Stimulated activated CD8-positive, alpha-beta memory T cell treated with anti-CD3 and anti-CD28 coated beads, Interleukin-4, amount 100 ng/mL, for 24 hours (primary cell): ENCODE measurements at places on chromosomes 13 and 19.

DNA sequence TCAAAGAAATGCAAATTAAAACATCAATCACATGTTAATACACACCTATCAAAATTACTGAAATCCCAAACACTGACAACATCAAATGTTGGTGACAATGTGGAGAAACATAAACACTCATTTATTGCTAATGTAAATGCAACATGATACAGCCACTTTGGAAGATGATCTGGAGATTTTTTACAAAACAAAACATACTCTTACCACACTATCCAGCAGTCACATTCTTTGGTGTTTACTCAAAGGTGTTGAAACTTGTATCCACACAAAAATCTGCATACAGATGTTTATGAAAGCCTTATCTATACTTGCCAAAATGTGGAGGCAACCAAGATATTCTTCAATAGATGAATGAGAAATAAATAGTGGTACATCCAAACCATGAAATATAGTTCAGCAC is 1219.5 kb upstream of the PCDH20 start:
- DNase-seq: no peak

GRCh38 chr19:46624958-46625661 is at the start of gene PTGIR:
TSS of gene PTGIR (minus strand) at chr19:46625089. CDS start at chr19:46624225, 864 bp downstream.
- no peak for DNase-seq

GRCh38 chr13:50309318-50309717 is 294.1 kb downstream of the KCNRG start:
- no peak for DNase-seq

- DNase-seq: no peak
These were observed 145.2 kb downstream of the KCTD12 start for GRCh38 chr13:76741046-76741445.

GRCh38 chr13:100075700-100076587 is 12.9 kb upstream of the PCCA start:
- DNase-seq: no peak

- no peak for DNase-seq
These were observed 797.2 kb upstream of the PCDH9 start for GRCh38 chr13:68027306-68027705.

DNA sequence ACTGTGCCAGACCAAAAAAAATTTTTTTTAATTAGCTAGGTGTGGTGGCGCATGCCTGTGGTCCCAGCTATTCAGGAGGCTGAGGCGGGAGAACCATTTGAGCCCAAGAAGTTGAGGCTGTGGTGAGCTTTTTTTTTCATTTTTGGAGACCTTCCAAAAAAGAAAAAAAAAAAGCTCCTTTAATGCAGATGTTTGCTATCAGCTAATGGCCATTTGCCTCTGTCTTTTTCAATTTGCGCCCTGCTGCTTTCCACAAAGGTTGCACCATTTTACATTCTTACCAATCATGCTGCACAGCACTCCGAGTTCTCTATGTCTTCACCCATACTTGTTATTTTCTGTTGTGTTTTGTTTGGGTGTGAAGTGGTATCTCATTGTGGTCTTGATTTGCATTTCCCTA is 15.6 kb upstream of the SMARCA4 start:
- no peak for DNase-seq

- no peak for DNase-seq
These were observed 21.5 kb downstream of the CPT1C start for GRCh38 chr19:49712397-49712859.

DNA sequence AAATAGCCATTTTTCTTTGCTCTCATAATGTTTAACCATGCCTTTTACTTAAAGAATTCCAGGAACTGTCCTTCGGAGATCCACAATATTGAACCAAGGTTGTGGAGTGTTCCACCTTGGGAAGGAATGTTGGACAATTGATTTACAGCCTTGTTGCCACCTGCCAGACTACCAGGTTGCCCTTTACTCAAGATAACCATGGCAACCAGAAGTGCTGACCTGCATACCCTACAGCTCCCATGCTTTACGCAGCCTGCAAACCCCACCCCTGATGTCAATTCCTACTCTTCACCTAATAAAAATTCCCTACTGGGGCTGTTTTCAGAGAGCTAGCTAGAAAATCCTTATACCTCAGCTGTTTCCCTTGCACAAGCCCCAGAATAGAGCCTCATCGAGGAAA is 151.0 kb upstream of the RXFP2 start:
- DNase-seq: no peak

GRCh38 chr13:40558656-40559055 is 107.8 kb downstream of the FOXO1 start:
- DNase-seq: no peak

DNA sequence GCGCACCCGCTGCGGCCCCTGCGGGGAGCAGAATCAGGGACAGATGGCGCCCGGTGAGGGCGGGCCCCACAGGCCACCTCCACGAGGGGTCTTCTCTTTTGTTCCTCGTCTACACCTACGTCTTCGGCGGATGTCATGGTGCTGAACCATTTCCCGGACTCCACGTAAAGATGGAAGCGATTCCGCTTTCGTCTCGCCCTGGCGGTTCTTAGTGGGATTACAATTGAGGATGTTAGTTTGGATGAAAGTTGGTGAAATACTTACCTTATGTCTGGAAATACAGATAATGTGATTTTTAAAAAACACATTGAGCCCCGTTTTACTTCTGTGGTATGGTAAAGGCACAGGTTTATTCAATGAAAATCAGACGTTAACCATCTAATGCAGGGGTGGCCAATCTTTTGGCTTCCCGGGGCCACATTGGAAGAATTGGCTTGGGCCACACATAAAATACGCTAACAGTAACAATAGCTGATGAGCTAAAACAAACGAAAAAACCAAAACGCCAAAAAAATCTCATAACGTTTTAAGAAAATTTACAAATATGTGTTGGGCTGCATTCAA is 1.4 kb upstream of the ZMYM5 start:
- peak; percentile 48 for DNase-seq

DNA sequence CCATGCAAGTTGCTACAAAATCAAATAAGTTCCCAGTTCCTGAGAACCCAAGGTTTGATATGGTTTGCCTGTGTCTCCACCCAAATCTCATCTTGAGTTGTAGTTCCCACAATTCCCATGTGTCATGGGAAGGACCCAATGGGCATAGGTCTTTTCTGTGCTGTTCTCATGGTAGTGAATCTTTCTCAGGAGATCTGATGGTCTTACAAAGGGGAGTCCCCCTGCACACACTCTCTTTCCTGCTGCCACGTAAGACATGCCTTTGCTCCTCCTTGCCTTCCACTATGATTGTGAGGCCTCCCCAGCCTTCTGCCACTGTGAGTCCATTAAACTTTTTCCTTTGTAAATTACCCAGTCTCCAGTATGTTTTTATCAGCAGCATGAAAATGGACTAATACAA is 28.5 kb upstream of the TSHZ3 start:
- DNase-seq: no peak

GRCh38 chr13:39603424-39603947 is 493 bp upstream of the LHFPL6 start:
- DNase-seq: no peak

DNA sequence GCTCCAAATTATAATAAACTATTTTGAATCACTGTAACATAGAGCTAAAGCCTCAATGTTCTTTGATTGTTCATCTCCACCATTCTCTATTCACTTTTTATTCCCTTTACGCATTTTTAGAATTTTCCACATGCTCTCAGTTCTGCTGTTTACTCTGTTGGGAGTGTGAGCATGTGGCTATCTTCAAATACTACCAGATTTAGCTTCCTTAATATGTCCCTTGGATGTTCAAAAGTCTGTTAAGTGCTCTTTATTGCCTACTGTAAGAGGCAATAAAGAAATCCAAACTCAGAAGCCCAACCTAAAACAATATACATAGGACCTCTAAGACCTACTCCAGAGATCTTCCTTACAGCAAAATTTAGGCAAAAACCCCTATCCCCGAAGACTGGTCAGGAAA is 34.5 kb downstream of the MTMR6 start:
- DNase-seq: no peak

- no peak for DNase-seq
These were observed 45.3 kb downstream of the CAPN12 start for GRCh38 chr19:38699027-38699346.

DNA sequence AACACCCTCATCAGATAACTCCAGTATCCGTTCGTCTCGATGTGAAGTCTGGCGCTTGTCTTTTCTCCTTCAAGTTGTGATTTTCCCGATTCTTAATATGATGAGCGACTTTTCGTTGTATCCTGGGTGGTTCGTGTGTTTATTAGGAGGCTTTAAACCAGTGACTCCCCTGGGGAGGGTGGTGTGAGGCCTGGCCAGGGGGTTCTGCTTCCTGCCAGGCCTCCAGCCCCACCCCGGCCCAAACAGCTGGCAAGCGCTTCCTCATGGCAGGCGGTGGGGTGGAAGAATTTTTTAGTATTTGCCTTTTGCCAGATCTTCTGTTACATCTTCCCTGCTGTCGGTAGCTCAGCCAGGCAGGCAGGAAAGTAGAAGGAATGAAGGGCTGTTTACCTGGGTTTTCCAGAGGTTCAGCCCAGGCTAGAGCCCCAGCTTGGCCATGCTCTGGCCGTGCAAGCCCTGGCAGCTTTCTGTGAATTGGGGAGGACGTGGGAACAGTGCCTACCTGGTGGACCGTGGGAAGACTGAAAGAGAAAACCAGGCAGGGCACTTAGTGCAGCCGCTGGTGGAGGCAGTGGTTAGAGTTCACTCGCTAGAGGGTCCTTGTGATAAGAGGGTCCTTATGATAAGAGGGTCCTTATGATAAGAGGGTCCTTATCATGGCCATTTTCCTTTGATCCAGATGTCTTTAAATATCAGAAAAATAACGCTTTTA is 37.7 kb upstream of the DCUN1D2 start:
- DNase-seq: no peak

DNA sequence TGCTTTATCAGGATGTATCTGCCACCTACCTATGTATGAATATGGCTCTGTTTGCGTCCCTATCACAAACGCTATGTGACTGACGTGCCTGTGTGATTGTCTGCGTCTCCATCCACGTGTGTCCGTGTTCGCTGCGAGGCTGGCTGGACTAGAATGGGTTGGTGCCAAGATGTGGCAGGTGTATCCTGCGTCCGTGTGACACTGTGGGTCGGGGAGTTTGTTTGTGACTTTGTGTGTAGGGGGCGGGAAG is 6.7 kb upstream of the HOOK2 start:
- no peak for DNase-seq

- no peak for DNase-seq
These were observed 9.3 kb downstream of the IRF2BP1 start for GRCh38 chr19:45876411-45877197.

GRCh38 chr19:3481241-3482090 is 1.1 kb upstream of the SMIM24 start:
- no peak for DNase-seq

DNA sequence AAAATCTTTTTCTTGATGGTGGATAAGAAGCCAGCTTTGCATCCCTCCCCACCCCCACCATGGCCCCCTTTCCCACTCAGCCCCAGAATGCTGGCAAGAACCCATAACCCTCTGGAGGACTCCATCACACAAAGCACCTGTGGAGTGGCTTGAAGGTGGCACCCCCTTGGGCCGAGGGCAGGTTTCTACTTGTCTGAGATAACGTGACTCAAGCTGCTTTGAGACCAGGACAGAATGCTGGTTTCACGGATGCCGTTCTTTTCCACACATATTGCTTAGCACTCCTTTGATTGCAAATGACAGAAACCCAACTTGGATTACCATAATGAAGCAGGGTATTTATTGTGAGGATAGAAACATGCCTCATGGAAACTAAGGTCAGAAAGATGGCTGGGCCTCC is 82.2 kb downstream of the LACC1 start:
- DNase-seq: no peak

- DNase-seq: no peak
These were observed 11.4 kb downstream of the NDUFA11 start for GRCh38 chr19:5891938-5892771.

DNA sequence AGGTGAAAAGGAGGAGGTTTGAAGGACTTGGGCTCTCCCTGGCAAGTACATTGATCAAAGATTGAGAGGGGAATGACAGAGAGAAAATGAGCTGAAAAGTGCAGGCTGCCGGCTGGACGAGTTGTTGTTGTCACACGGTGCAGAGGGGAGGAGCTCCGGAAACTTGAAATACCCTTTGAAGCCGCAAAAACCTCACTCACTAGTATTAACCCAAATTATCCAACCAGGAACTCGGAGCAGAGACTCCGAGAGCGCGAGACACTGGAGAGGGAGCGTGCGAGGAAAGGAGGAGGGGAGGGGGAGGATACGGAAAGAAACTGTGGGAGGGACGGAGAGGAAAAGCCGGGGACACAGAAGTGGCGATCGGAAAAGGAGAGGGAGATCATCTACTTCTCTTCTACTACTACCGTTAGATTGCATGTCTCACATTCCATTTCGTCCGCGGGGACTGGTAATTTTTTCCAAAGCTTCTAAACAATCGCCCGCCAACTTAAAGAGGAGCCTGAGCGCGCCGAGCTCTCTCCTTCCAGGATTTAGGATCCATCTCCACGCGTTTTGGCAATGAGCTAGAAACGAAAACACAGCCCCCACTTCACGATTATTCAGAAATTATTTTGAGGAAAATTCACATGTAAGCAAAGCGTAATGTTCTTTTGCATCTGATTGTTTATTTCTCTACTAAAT is at the start of gene DACH1:
Gene DACH1 (minus strand): TSS at position 74 of the 684 bp plus-strand sequence.
- DNase-seq: no peak

- peak; percentile 61 for DNase-seq
These were observed 706 bp downstream of the P2RY11 start for GRCh38 chr19:10112037-10112761.

- DNase-seq: no peak
These were observed 971 bp downstream of the ATCAY start for GRCh38 chr19:3881272-3882040.

GRCh38 chr13:26255115-26255514 is 1.2 kb downstream of the CDK8 start:
- no peak for DNase-seq

- no peak for DNase-seq
These were observed 167.7 kb downstream of the COG6 start for GRCh38 chr13:39823063-39823713.

GRCh38 chr13:24511019-24511815 is 1.4 kb downstream of the PARP4 start:
- DNase-seq: peak; percentile 54

DNA sequence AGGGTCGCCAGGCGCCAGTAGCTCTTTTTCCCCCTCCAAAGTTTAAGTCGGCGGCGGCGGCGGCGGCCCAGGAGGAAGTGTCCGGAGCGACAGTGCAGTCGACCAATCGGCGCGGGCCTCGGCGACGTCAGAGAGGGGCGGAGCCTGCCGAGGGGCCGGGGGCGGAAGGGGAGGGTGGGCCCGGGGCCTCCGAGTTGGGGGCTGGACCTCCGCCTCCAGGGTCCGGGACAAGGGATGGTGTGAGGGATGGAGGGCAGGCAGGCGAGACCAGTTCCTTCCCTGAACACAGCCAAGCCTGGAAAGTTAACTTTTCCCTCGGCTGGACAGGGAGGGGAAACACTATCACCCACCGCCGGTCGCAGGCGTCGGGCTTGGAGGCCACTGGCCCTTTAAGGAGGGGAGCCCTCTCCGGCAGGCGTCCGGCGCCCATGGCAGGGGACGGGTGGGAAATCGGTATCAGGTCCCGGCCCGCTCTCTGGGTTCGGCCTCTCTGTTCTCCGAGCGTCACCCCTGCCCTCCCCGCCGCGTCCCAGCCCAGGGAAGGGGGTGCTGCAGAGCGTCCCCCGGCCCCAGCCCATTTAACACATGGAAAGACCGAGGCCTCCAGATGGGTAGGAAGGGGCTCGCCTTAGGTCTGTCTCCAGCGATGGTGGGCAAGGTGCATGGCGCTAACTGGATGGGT is at the start of gene PRKD2:
Gene PRKD2 (minus strand): TSS at position 81 of the 682 bp plus-strand sequence. CDS start 744 bp downstream, outside the sequence.
- peak; percentile 88 for DNase-seq
